ENCODE measurements at places on chromosomes 3 and 15.
A peak's percentile ranks its signal among the peaks of the same experiment; 100 is the strongest.

- DNase-seq = no peak
Measured at GRCh38 chr3:172341482-172342059, 106.7 kb downstream of the GHSR start.

DNA sequence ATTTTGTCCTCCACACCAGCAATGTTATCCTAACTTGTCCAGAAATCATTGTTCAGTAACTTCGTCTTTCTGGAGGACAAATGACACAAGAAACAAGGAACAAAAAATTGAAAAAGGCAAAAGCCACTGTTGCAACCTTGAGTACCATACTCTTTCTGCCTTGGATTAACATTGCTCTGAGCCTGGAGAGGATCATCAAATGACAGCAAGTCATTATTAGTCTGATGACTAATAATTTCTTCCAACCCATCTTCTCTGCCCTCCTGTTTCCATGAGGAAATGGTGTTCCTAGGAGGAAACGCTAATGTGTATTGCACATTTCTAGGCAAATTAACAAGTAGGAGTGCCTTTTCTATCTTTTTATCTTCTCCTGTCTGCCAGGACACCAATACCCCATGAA lies 153.9 kb downstream of the PCCB start:
- no peak for DNase-seq

GRCh38 chr3:121232309-121233225 lies 313.2 kb downstream of the POLQ start:
- DNase-seq = no peak

DNA sequence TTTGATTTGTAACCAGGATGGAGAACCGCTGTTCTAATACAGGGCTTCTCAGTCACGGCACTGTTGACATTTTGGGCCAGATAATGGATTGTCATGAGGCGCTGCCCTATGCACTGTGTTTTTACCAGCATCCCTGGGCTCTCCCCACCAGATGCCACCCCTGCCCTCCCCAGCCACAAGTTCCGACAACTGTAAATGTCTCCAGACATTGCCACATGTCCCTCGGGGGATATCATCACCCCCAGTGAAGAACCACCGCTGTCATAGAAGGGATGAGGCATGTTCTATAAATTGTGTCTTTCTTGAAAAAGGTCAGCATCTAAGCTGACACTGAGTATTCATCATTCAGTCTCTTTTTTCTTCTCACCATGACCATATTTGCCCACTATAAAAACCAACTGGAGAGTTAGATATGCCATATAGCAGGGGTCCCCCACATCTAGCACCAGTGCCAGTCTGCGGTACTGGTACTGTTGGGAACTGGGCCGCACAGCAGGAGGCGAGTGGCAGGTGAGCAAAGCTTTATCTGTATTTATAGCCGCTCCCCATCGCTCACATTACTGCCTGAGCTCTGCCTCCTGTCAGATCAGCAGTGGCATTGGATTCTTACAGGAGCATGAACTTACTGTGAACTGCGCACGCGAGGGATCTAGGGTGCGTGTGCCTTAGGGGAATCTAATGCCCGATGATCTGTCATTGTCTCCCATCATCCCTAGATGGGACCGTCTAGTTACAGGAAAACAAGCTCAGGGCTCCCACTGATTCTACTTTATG lies 260.5 kb upstream of the ST8SIA2 start:
- DNase-seq = no peak

- DNase-seq = no peak
Measured at GRCh38 chr3:172685331-172686214, 25.3 kb downstream of the NCEH1 start.

DNA sequence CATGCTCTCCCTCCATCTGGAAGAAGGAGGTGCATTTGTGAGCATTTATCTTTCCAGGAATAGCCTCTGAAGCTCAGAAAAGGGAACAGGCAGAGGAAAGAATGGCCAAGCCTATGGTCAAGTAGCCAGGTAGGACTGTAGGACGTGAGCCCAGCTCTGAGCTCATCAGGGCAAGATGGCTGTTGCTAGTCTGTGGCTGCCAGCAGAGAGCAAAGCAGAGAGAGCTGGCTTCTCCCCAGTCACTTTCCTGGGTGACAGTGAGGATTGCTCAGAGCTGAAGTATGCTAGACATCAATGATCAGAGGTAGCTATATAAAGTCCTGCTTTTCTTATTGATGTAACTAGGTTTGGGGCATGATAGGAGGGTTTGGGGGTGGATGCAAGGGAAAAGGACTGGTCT lies 146.1 kb upstream of the SLC24A5 start:
- DNase-seq = peak; percentile 2

GRCh38 chr15:79743032-79743431 lies 153.8 kb downstream of the MTHFS start:
- DNase-seq = no peak

DNA sequence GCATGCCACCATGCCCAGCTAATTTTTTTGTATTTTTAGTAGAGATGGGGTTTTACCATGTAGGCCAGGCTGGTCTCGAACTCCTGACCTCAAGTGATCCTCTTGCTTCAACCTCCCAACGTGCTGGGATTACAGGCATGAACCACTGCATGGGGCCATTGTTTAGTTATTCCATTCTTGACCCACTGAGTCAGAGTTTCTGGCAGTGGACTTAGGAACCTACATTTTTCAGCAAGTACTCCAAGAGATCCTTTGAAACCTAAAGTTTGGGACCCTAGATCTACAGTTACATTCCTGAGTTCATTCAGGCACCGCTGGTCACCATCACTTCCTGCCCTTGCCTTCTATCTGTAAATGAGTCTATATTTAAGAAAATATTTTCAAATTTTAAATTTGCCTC lies 1.4 kb upstream of the TNFSF10 start:
- DNase-seq = no peak

- DNase-seq = peak; percentile 69
Measured at GRCh38 chr15:74620636-74621545, 5.3 kb downstream of the CLK3 start.

GRCh38 chr3:37968199-37968598 lies 22.4 kb upstream of the VILL start:
- DNase-seq = no peak

GRCh38 chr3:67686069-67686468 lies 31.7 kb upstream of the SUCLG2 start:
- DNase-seq = no peak

GRCh38 chr15:75203908-75204263 lies 2.2 kb downstream of the C15orf39 start:
- no peak for DNase-seq

- DNase-seq = no peak
Measured at GRCh38 chr3:126132751-126133511, 47.5 kb downstream of the ALDH1L1 start.
